ENCODE measurements at places on chromosomes 11 and 22. TPM values are rescaled to one million over a fixed set of nuclear protein-coding genes. Genes with fewer than 3 reads are reported as not detected.

GRCh38 chr11:93519179-93519578, 24.0 kb downstream of the SMCO4 start:
- H3K27me3 ChIP-seq = no peaks in the 10 kb centered on the region
- no peak overlapping the region for H3K27ac ChIP-seq
- no peaks in the 10 kb centered on the region for H3K36me3 ChIP-seq
- DNase-seq = no peak
- H3K4me1 ChIP-seq = no peaks in the 10 kb centered on the region

DNA sequence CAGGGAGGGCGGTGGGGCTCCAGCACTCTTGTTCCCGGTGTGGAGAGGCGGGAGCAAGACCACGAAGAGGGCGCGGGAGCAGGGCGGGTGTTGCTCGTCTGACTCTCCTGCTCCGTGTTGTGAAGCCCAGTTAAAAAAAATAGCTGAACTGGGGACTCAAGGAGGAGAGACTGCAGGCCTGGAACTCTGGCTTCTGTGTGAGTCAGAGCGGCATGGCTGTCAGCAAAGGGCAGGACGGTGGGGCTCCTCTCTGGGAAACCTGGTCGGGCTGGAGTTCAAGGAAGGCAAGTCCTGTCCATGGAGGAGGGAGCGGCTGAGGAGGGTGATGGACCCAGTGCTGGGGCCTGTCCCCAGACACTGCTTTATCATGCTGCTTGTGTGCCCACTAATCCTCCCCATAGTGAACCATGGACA, 152.3 kb downstream of the FEZ1 start:
- H3K4me3 ChIP-seq = no peak overlapping the region
- peaks cover 1% of the 10 kb centered on the region for H3K27me3 ChIP-seq
- no peaks in the 10 kb centered on the region for H3K4me1 ChIP-seq
- no peak for DNase-seq
- H3K27ac ChIP-seq = no peak overlapping the region

GRCh38 chr22:38164551-38164918, 17.1 kb downstream of the PLA2G6 start:
- DNase-seq = no peak
- H3K27ac ChIP-seq = no peak overlapping the region
- H3K4me1 ChIP-seq = peaks cover 8% of the 10 kb centered on the region

The PGR gene
- not detected for total RNA-seq

The LRRC74B gene
- total RNA-seq = not detected

Measured in endothelial cell of umbilical vein (primary cell).